Effector CD4-positive, alpha-beta T cell (primary cell): ENCODE measurements at places on chromosomes 1 and 21.

- DNase-seq: no peak
Observed at GRCh38 chr1:245604979-245605378, 450.2 kb downstream of the KIF26B start.

DNA sequence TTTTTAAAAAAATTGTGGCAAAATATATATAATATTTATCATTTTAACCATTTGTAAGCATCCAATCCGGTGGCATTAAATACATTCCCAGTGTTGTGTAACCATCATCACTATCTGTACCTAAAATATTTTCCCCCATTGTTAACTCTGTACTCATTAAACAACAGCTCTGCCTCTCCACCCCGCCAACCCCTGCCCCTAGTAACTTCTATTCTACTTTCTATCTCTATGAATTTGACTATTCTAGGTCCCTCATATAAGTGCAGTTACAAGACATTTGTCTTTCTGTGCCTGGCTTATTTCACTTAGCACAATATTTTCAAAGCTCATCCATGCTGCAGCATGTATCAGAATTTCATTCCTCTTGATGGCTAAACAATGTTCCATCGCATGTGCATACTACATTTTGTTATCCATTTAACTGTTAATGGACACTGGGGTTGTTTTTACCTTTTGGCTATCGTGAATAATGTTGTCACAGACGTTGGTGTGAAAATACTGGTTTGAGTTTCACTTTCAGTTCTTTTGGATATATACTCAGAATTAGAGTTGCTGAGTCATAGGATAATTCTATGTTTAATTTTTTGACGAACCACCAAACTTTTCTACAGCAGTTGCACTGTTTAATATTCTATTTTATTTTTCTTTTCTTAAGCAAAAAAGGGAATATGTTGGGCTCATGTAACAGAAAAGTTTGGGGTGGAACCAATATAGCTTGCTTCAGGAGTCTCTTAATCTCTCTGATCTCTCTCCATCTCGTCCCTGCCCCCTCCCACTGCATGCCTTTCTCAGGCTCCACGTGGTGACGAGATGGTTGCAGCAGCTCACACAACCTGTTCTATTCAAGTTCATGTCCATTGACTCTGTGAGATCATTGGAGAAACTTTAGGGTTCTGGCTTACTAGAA, 25.2 kb upstream of the RCAN1 start:
- DNase-seq: no peak

GRCh38 chr1:233379869-233380438, 52.4 kb downstream of the MAP3K21 start:
- DNase-seq: no peak

DNA sequence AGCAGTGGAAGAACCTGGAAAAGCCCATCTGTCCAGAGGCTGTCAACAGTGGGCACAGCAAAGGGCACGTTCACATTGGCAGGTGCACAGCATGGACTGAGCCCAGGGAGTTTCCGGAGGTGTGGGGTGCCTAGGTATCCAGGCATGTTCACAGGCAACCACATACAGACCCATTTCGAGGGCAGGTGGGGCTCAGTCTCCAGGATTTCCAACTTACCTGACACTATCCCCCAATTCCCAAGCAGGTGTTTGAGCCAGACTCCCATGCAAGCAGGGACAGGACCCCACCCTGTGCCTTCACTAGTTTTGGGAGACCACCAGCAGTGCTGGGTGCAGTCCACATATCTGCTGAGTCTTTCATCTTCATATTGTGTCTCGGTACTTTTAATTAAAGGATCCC, 65.0 kb upstream of the IRF2BP2 start:
- DNase-seq: no peak

GRCh38 chr1:87329526-87330056, 911 bp downstream of the LMO4 start:
- DNase-seq: no peak

- no peak for DNase-seq
Observed at GRCh38 chr1:21244986-21245687, 45.1 kb downstream of the ECE1 start.
